HEK293T (cell line): ENCODE measurements at places on chromosomes 7 and 10.

DNA sequence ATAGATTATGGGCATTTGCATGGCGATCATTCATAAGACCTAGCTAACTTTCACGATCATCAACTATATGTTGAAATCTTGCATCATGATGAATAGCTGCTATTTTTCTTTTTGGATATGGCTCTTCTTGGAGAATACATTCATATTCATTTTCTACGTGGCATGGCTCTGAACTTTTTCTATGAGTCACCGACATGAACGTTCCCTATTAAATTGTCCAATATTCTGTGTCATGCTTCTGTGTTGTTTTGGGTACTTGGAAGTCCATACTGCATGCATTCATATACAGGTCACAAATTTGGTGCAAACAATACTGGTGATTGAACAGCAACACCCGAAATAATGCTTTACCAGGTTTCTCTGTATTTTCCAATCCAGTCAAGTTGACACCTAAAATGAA is 37.9 kb upstream of the ANKRD1 start:
- DNase-seq: no peak

DNA sequence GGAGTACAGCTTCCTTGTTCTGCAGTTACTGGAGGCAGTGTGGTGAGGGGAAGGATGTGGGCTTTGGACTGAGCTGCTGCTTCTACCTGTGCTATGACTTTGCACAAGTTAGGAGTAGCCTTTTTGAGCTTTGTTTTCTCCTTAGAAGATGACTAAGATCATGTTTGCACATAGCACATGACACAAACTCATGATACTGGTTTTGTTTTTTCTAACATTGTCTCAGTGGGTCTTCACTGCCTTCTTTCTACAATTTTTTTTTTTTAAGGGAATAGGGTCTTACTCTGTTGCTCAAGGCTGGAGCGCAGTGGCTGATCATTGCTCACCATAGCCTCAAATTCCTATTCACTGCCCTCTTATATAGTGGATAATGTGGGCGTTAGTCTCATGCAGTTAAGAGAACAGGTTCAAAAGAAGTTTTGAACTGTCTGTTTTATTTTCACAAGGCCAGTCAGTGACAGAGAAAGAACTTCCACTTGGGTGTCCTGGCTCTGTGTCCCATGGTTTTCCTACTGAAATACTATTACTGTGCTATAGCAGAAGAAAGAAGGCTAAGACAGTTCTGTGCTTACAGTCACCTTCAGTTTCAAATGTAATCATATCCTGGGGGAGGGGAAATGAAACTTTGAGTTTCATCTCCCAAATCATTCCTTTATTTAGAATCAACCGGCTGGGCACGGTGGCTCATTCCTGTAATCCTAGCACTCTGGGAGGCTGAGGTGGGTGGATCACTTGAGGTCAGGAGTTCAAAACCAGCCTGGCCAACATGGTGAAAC is 72.0 kb downstream of the KAT6B start:
- no peak for DNase-seq

DNA sequence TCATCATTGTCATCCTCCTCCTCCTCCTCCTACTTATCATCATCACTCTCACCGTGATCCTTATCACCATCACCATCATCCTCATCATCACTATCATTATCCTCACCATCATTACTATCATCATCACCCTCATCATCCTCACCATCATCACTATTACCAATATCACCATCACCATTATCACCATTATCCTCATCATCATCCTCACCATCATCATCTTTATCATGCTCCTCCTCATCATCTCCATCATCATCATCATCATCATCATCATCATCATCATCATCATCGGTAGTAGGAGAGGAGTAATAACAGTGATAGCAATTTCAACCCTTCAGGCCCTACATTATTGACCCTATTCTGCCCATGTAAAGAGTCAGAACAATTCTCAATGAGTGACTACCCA is 345.9 kb upstream of the ZNF32 start:
- DNase-seq: no peak

DNA sequence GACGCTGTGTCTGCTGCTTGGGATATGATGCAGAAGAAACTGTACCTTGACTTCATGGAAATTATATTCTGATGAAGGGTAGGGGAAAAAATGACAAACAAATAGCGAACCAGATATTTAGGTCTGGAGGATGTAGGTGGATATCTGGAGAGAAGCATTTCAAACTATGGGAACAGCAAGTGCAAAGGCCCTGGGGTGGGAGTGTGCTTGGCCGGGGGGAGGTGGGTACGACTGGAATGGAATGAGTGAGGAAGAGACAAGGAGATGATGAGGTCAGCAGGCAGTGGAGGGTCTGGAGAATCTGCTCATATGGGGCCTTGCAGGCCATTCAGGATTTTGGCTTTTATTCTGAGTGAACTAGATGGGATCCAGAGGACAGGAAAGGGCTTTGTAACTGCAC is 65.2 kb downstream of the TLL2 start:
- DNase-seq: no peak

GRCh38 chr10:116121640-116122525 is 151.1 kb downstream of the GFRA1 start:
- no peak for DNase-seq

- DNase-seq: peak; percentile 59
These were observed 25.2 kb downstream of the FGFR2 start for GRCh38 chr10:121572859-121573537.
